ENCODE measurements at places on chromosomes 12 and 14.

DNA sequence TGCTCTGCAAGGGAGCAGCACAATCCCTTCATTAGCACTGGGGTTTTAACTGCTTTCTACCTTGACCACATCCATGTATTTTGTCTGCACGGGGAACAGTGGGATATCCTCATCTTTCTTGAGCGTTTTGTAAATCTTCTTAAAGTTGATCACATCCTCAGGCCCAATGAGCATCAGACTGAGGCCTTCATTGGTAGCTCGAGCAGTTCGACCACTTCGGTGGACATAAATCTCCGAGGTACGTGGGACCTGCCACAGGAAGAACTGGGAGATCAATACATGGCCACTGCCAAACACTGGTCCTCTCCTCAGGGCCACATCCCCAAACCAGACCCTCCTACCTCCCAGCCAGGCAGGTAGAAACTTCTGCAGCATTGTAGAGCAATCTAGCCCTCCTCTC lies 26.1 kb downstream of the DDX24 start:
- no peak for DNase-seq

GRCh38 chr12:71607494-71608330 lies 55.9 kb downstream of the ZFC3H1 start:
- DNase-seq: no peak

DNA sequence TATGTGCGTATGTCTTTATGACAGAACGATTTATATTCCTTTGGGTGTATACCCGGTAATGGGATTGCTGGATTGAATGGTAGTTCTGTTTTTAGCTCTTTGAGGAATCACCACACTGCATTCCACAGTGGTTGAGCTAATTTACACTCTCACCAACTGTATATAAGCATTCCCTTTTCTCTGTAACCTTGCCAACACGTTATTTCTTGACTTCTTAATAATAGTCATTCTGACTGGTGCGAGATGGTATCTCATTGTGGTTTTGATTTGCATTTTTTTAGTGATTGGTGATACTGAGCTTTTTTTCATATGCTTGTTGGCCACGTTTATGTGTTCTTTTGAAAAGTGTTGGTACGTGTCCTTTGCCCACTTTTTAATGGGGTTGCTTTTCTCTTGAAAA lies 49.7 kb downstream of the FRS2 start:
- no peak for DNase-seq

DNA sequence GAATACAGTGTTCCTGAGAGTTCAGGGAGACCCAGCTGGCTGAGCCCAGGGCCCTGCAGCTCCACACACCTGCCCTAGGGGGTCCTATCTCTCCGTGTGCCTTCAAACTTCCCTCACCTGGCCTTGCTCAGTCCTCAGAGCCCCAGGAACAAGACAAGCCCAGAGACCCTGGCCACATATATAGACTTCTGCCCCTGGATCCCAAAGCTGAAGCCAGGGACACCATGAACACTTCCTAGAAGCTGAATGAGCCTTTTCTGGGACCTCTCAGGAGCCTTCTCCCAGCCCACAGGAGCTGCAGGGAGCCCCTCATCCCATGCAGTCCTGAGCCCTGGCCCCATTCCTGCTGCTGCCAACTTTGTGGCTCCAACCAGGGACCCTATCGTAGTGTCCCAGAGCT lies 190.5 kb downstream of the DICER1 start:
- no peak for DNase-seq

DNA sequence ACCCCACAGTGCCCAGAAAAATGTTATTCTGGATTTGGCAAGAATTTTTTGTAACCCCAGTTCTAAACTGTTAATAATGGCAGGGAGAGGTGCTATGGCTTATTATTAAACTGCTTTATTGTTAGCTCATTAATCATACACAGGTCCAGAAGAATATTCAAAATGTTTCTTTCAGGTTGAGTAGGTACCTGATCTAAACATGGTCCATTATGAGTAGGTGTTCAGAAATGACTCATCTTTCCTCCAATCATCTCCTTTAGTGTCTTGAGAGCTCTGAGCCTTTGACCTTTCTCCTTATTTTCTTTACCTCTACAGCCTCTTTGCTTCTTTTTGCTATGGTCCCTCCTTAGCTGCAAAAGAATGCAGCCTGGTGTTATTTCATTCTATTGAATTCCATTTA lies 211.0 kb upstream of the GARIN6 start:
- no peak for DNase-seq

DNA sequence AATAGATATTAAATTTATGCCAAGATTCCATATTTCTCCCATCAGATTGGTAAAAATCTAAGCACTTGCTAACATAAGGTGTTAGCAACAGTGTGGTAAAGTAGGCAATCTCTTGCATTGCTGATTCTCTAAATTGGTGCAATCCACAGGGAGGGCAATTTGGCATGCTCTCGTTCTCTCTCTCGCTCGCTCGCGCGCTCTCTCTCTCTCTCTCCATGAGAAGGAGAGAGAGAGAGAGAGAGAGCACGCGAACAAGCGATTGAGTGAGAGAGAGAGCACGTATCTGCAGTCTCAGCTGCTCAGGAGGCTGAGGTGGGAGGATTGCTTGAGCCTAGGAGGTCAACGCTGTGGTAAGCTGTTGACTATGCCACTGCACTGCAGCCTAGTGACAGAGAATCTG lies 25.9 kb downstream of the PSEN1 start:
- DNase-seq: no peak

DNA sequence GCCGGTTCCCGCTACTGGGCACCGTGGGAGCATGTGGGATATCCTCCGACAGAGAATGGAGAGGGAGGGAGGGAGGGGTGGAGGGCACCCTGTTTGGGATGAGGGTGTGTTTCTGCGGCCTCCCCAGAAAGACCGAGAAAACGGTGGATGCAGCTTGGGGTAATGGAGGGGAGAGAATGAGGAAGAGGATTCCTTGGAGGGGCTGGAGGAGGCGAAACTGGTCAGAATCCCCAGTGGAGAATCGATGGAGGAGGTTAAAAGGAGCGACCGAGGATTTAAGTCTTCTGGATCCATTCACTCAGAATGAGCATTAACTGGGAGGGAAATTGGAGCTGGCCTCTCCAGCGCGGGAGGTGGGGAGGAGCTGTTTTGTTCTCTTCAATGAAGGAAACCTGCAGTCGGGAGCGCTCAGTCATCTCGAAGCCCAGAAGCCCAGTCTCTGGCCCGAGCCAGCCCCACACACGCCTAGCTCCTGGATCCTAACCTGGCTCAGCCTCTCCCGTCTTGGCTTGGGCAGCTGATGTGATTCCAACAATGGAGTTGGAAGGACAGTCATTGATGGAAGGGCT lies 581 bp downstream of the ARG2 start:
- DNase-seq: no peak

DNA sequence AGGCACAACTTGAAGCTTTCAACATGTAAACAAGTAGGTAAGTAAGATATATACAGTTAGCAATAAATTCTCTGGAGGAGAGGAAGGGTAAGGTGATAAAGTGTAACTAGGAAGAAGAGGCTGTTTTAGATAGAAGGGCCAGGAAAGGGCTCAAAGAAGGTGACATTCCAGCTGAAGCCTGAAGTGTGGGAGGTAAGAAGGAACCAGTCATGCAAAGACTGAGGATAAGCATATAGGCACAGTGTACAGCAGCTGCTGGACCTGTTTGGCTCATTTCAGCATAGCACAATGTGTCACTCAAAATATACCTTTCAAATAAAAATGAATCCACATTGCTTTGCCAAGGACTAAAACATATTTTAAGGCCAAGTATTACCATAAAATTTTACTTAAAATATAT lies 28.6 kb upstream of the ARL1 start:
- DNase-seq: no peak

GRCh38 chr14:70891737-70892136 lies 15.5 kb upstream of the PCNX1 start:
- no peak for DNase-seq

GRCh38 chr12:104312654-104313053 lies 9.1 kb downstream of the EID3 start:
- DNase-seq: no peak

- peak; percentile 86 for DNase-seq
Measured at GRCh38 chr14:50955373-50956043, 11.2 kb upstream of the PYGL start.

GRCh38 chr14:83129496-83129895 lies 1595.8 kb upstream of the SEL1L start:
- no peak for DNase-seq

DNA sequence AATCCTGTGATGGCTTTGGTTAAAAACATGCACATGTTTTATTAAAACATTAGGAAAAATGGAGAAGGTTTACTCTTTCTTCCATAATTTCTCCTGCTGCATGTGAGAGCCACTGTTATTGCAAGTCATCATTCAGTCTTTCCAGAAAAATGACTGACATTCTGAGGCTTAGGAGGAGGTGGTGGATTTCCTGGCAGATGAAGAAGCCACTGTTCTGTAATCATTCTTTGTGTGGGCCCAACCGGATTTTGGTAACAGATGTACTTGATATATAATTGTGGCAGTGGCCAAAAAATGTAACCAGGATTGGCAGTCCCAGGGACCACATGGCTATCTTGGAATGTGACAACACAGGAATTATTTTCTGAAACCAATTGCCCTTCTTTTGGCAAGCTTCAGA lies 120.2 kb downstream of the DAAM1 start:
- no peak for DNase-seq

- DNase-seq: peak; percentile 75
Measured at GRCh38 chr12:46300910-46301309, 32.1 kb upstream of the SLC38A1 start.

GRCh38 chr14:104717646-104718045 lies 6.4 kb upstream of the ADSS1 start:
- no peak for DNase-seq

DNA sequence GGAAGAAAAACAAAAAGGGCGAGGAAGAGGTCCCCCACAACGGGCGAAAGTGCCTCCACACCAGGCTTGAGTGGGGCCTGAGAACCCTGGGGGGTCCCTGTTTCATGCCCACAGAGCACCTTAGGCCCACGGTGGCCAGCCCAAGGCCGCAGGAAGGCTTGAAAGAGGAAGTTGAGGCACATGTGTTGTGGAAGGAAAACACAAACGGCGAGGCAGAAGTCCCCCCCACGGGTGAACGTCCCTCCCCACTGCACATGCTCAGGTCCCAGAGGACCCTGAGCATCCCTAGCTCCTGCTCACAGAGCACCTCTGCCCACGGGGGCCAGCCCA lies 371.5 kb downstream of the ALG10 start:
- no peak for DNase-seq

DNA sequence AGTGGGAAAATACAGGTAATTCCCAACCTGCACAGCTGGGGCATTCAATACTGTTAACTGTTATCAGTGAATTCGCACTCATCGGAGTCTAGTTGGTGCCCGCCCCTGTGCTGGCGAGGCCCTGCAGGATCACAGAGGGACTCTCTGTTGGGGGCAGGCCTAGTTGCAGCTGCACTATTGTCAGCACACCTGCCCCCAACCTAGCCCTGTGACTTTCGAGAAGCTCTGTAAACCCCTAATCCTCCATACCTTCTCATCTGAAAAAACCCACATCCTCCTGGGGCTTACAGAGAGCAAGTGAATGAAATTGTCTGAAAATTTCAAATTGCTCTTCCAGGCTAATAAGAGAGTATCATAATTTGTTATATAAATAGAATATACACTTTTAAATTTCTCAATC lies 132.2 kb upstream of the NUDT4 start:
- DNase-seq: no peak

- DNase-seq: no peak
Measured at GRCh38 chr12:114025935-114026334, 59.8 kb upstream of the RBM19 start.

- DNase-seq: peak; percentile 9
Measured at GRCh38 chr12:116818341-116818856, 62.8 kb downstream of the HRK start.
